ENCODE measurements at places on chromosomes 12 and 14.

- DNase-seq, result no peak
These were observed 3.0 kb downstream of the NPAS3 start for GRCh38 chr14:32941668-32942065.

- DNase-seq, result no peak
These were observed 222.1 kb downstream of the C12orf50 start for GRCh38 chr12:87807086-87807485.

DNA sequence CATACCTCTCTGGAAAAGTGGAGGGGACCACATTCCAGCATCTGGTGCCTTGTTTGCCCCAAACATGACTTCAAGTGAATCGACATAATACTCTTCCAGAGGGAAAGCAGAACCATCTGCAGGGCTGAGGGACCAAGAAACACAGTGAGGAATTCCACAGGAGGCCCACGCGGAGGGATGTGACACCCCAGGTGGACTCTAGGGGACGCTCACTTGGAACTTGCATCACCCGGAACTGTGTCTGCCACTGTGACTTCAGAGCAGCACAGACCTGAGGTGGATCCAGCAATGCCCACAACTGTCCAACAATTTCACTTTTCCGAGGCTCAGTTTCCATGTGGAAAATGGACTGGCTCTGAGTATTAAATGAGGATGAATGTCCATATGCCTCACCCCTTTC lies 14.3 kb upstream of the CLMN start:
- DNase-seq, result no peak

DNA sequence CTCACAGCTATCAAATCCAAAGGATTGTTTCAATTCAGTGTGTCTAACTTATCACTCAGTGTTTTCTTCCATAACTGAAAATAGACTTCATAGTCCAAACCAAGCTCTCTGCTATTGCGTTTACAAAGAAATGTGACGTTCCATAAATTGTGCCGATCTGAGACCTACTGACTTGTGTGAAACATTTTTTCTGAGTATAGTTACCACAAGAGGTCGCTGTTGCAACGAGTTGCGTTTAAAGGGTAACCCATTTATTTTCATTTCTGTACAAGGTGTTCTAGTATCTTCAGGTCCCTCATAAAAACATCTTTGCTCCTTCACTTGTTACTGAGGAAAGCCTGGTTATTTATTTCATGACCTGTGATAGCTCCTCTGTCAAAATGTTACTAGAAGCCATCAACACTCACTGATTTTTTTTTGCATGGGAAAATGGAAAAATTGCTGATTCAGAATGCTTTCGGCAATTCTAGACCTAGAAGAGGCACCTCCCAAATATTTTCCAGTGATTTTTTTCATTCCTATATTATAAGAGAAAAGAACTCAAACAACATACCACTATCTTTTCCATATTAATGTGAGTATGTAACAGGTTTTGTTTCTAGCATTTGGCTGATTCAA lies 60.9 kb upstream of the OR4E1 start:
- DNase-seq, result no peak

DNA sequence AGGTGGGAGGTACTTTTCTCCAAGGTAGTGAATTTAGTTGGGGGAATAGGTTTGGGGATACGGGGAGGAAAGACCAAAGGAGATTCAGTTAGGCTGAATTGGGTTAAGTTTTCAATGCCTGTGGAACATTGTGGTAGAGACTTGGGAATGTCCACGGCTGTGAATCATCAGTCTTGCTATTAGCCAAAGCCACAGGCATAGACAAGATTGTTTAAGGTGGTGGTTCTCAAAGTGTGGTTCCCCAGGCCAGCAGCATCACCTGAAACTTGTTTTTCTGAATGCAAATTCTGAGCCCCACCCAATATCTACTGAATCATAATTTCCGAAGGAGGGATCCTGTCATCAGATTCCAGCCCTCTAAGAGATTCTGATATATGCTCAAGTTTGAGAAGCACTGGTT lies 316.2 kb downstream of the EGLN3 start:
- DNase-seq, result no peak

- DNase-seq, result no peak
These were observed 30.3 kb downstream of the NDUFA12 start for GRCh38 chr12:94973221-94973620.

GRCh38 chr12:71685312-71685906 lies 473 bp upstream of the TMEM19 start:
- no peak for DNase-seq

GRCh38 chr12:13124656-13125505 lies 21.4 kb upstream of the GSG1 start:
- no peak for DNase-seq

- DNase-seq, result no peak
These were observed 477.1 kb downstream of the FSCB start for GRCh38 chr14:44029933-44030332.

DNA sequence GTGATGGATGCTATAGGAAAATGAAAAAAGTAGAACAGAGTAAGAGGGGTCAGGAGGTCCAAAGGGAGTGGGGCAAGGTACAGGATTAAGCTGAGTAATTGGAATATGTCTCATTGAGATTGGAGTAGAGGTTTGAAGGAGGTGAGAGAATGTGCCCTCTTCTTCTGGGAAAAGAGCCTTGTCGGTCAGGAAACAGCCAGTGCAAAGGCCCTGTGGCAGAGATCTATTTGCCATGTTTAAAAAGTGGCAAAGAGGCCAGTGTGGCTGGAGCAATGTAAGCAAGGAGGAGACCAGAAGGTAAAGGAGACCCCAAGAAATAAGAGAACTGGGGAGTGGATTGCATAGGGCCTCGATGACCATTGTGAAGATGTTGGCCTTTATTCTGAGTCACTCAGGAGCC lies 706.5 kb downstream of the MED13L start:
- no peak for DNase-seq

- no peak for DNase-seq
These were observed 125.8 kb downstream of the C12orf42 start for GRCh38 chr12:103369929-103370328.

- DNase-seq, result no peak
These were observed 34.2 kb downstream of the TRAF3 start for GRCh38 chr14:102811254-102811963.

GRCh38 chr14:90023176-90023896 lies 38.5 kb upstream of the KCNK13 start:
- DNase-seq, result no peak

GRCh38 chr14:30125322-30125979 lies 197.8 kb upstream of the PRKD1 start:
- DNase-seq, result no peak

GRCh38 chr14:84129941-84130340 lies 1400.0 kb upstream of the FLRT2 start:
- no peak for DNase-seq

All from nucleus accumbens (tissue), 56 donors.